ENCODE measurements at places on chromosomes 13 and 19.

DNA sequence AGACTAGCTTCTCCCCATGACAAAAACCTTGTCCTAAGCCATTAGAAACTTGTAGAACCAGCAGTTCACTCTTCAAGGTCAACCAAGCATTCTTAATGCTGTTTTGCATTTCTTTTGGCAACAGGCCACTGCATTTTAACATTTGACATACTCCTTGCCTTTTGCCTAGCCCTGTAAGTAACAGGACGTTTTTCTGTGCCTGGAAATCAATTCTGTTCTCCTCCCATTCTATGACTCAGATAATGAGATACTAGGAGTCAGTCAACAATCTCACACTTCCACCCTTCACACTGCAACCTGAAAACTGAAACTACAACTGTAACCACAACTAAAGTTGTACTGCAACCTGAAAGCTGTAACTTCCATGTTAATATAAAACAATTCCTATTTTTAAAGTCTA, 268.7 kb downstream of the MZT1 start:
- no peaks in the 10 kb centered on the region for H3K36me3 ChIP-seq
- H3K4me1 ChIP-seq: peaks cover 3% of the 10 kb centered on the region
- H3K27ac ChIP-seq: no peak overlapping the region
- H3K27me3 ChIP-seq: peaks cover 16% of the 10 kb centered on the region
- DNase-seq: no peak

DNA sequence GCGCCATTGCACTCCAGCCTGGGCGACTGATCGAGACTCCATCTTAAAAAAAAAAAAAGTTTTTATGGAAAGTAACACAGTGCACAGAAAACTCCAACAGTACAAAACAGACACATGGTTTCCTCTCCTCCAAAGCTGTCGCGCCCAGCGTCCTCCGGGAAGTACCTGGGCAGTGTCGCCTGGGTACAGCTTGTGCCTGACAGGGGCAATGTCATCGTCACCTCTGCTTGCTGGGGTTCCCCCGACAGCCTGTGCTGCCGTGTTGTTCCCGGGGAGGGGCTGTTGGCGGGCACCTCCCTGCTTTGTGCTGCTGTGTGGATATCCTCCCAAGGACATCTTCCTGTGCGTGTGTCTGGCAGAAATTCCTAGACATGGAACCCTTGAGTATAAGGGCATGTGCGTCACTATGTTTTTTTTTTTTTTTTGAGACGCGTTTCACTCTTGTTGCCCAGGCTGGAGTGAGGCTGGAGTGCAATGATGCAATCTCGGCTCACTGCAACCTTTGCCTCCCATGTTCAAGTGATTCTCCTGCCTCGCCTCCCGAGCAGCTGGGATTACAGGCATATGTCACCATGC, 2.4 kb upstream of the F2RL3 start:
- no peak overlapping the region for H3K27ac ChIP-seq
- no peaks in the 10 kb centered on the region for H3K36me3 ChIP-seq
- DNase-seq: no peak
- no peaks in the 10 kb centered on the region for H3K27me3 ChIP-seq
- no peaks in the 10 kb centered on the region for H3K4me1 ChIP-seq

- no peak for DNase-seq
- peaks cover 46% of the 10 kb centered on the region for H3K36me3 ChIP-seq
- peaks cover under 1% of the 10 kb centered on the region for H3K4me1 ChIP-seq
- H3K27me3 ChIP-seq: no peaks in the 10 kb centered on the region
Observed at GRCh38 chr13:100148422-100148821, 59.5 kb downstream of the PCCA start.

DNA sequence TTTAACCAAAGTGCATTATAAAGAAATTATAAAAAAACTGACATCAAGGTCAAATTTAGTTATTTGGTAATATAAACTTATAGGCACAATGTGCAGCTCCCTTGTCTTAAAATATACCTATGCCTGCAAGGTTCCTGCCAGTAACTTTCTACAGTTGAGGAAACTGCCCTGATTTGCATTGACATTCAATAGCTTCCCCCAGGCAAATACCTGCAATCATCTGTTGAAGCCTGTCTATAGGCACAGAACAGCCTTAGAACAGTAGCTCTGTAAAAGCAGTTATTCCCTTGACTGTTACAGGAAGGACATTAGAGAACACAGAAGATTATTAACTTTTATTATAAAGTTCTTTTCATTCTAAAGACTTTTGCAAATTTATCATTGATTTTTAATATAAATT, 1239.5 kb downstream of the PCDH9 start:
- H3K36me3 ChIP-seq: no peaks in the 10 kb centered on the region
- no peaks in the 10 kb centered on the region for H3K4me1 ChIP-seq
- no peak overlapping the region for H3K27ac ChIP-seq
- H3K27me3 ChIP-seq: no peaks in the 10 kb centered on the region
- no peak overlapping the region for H3K4me3 ChIP-seq

DNA sequence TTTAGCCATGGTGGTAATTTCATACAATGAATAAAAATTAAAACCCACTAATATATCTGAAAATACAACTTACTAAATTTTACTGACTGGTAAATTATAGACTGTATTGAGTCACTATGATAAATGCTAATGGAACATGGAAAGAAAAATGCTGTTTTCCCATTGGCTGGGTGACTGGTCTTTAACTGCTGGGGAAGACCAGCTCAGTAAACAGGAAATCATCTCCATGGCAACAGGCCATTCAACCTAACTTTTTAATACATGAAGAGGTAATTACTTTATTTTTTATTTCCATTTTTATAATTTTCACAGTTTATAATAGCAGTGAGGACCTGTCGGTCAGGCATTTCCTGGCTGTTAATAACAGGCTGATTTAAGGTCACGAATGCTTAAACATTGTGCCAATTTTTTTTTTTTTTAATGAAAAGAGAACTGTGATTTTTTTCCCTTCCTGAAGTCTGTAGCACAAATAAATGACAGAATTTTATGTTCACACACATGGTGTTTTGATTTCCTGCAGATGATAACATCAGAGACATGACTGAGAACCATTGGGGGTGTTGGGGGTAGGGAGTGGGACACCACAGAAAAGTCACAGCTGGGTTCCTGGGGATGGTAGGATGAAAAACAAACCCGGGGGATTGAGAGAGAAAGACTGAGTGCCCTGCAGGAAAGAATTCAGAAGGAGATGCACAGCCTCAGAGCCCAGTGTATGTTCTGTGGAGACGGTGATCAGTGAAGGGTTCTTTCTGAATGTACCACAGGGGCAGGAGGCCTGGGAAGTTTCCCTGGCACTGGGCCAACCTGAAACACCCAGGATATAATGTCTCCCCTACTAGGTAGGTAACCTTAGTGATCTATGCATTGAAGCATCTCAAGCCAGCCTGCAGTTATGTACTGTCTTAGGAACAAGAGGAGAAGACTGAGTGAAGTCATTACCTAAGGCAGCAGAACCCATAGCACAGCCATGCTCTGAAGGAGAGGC, 297.1 kb downstream of the COG6 start:
- no peak for DNase-seq
- no peaks in the 10 kb centered on the region for H3K36me3 ChIP-seq
- H3K27ac ChIP-seq: no peak overlapping the region
- no peak overlapping the region for H3K4me3 ChIP-seq

GRCh38 chr13:44732503-44733098, 156.5 kb upstream of the TSC22D1 start:
- no peaks in the 10 kb centered on the region for H3K36me3 ChIP-seq
- no peak overlapping the region for H3K4me3 ChIP-seq
- no peaks in the 10 kb centered on the region for H3K27me3 ChIP-seq
- no peak for DNase-seq
- peaks cover 5% of the 10 kb centered on the region for H3K4me1 ChIP-seq
- no peak overlapping the region for H3K27ac ChIP-seq

DNA sequence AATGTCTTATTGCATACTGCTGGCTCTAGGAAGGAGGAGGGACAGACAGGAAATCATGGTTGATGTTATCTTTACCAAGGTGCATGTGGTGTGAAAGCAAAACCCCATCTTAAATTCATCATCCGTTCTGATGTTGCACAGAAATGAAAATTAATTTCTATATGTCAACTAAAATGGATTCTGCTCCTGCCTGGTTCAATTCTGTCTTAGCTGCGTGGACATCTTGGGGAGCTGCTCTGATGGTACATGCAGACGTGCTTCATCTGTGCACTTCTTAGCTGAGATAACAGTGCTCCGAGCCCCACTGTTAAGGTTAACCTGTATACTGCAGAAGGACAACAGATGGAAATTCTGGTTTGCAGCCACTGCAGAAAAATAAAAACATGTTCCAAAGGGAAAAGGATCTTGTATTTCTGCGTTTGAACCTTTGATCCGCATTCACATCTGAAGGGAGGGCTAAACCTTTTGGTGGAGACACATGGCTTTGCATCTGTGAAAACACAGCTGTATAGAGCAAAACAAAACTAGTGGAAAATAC, 155.6 kb downstream of the TM9SF2 start:
- H3K27me3 ChIP-seq: no peaks in the 10 kb centered on the region
- H3K4me1 ChIP-seq: peaks cover 48% of the 10 kb centered on the region
- no peaks in the 10 kb centered on the region for H3K36me3 ChIP-seq
- H3K27ac ChIP-seq: no peak overlapping the region
- no peak for DNase-seq

- H3K4me1 ChIP-seq: peaks cover 7% of the 10 kb centered on the region
- no peak overlapping the region for H3K27ac ChIP-seq
- H3K4me3 ChIP-seq: no peak overlapping the region
- H3K27me3 ChIP-seq: peaks cover 38% of the 10 kb centered on the region
- no peak for DNase-seq
Observed at GRCh38 chr13:41460074-41460465, 2.7 kb downstream of the RGCC start.

DNA sequence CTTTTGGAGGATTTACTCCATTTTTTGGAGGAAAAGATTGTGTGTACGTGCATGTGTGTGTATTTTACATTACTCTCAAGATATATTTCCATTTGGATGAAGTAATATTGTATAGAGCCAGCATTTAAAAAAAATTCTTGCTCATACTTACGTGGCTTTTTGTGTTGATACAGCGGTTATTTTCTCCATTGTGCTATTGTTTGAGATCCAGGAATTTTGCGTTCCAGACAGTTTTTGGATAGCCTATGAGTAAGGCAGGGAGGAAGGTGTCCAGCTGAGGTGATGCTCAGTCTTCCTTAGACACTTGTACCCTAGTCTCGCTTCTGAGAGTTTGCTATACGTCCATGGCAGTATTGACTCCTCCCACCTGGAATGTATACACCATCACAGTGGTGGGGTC, 92.2 kb upstream of the ARHGEF7 start:
- no peak overlapping the region for H3K4me3 ChIP-seq
- no peak for DNase-seq
- H3K27me3 ChIP-seq: no peaks in the 10 kb centered on the region
- no peaks in the 10 kb centered on the region for H3K4me1 ChIP-seq
- H3K27ac ChIP-seq: no peak overlapping the region
